Activated naive CD8-positive, alpha-beta T cell treated with anti-CD3 and anti-CD28 coated beads, Interleukin-2, amount 10 ng/mL, durations not matched to agents 7 days and 5 days (primary cell): ENCODE measurements at places on chromosomes 7 and 10.

GRCh38 chr7:18778594-18778993 is 283.0 kb downstream of the HDAC9 start:
- H3K27me3 ChIP-seq: no peaks in the 10 kb centered on the region
- H3K4me1 ChIP-seq: no peaks in the 10 kb centered on the region
- no peaks in the 10 kb centered on the region for H3K36me3 ChIP-seq
- H3K4me3 ChIP-seq: no peak overlapping the region

- no peaks in the 10 kb centered on the region for H3K36me3 ChIP-seq
- no peaks in the 10 kb centered on the region for H3K4me1 ChIP-seq
- no peak overlapping the region for H3K27ac ChIP-seq
These were observed 594.2 kb upstream of the NRG3 start for GRCh38 chr10:81280497-81281479.

DNA sequence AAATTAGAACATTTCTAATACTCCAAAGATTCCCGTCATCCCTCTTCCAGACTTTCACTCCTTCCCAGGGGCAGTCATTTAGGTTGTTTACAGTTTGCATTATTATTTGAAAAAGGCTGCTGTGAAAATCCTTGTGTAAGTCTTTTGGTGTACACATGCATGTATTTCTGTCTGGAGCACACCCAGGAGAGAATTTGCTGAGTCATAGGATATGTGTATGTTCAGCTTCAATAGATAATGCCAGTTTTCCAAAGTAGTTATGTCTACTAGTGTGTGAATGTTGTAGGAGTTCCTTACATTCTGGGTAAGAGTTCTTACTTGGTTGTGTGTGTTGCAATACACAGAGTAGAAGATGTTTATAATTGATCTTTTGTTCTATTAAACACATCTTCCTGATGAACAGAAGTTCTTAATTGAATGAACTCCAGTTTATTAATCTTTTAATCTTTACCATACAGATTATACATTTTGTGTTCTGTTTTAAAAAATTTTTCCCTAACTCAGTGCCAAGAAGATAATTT is 25.3 kb downstream of the CROT start:
- peaks cover 6% of the 10 kb centered on the region for H3K4me1 ChIP-seq
- H3K36me3 ChIP-seq: peaks cover 13% of the 10 kb centered on the region
- no peak for DNase-seq
- no peaks in the 10 kb centered on the region for H3K27me3 ChIP-seq

GRCh38 chr7:22123139-22123538 is 177.4 kb upstream of the CDCA7L start:
- H3K27me3 ChIP-seq: peaks cover 5% of the 10 kb centered on the region
- H3K4me3 ChIP-seq: no peak overlapping the region
- H3K4me1 ChIP-seq: peaks cover 12% of the 10 kb centered on the region
- DNase-seq: no peak
- H3K27ac ChIP-seq: no peak overlapping the region
- H3K36me3 ChIP-seq: no peaks in the 10 kb centered on the region

- no peak overlapping the region for H3K4me3 ChIP-seq
- H3K27me3 ChIP-seq: peaks cover 13% of the 10 kb centered on the region
- no peaks in the 10 kb centered on the region for H3K36me3 ChIP-seq
- no peak overlapping the region for H3K27ac ChIP-seq
- no peak for DNase-seq
- no peaks in the 10 kb centered on the region for H3K4me1 ChIP-seq
These were observed 146.2 kb downstream of the WDR37 start for GRCh38 chr10:1202343-1202742.

GRCh38 chr7:156327916-156328315 is 312.7 kb upstream of the RNF32 start:
- H3K4me1 ChIP-seq: no peaks in the 10 kb centered on the region
- no peak overlapping the region for H3K27ac ChIP-seq
- no peak overlapping the region for H3K4me3 ChIP-seq
- H3K27me3 ChIP-seq: peaks cover 2% of the 10 kb centered on the region
- no peak for DNase-seq

- no peak overlapping the region for H3K27ac ChIP-seq
- H3K4me1 ChIP-seq: no peaks in the 10 kb centered on the region
- H3K27me3 ChIP-seq: no peaks in the 10 kb centered on the region
- DNase-seq: no peak
- H3K4me3 ChIP-seq: no peak overlapping the region
- no peaks in the 10 kb centered on the region for H3K36me3 ChIP-seq
These were observed 92.8 kb downstream of the DOCK1 start for GRCh38 chr10:126997801-126998590.

GRCh38 chr10:131755200-131755599 is 145.6 kb upstream of the PPP2R2D start:
- H3K27me3 ChIP-seq: no peaks in the 10 kb centered on the region
- no peak overlapping the region for H3K27ac ChIP-seq
- no peaks in the 10 kb centered on the region for H3K36me3 ChIP-seq
- H3K4me3 ChIP-seq: no peak overlapping the region
- no peak for DNase-seq
- no peaks in the 10 kb centered on the region for H3K4me1 ChIP-seq

- no peaks in the 10 kb centered on the region for H3K36me3 ChIP-seq
- H3K27me3 ChIP-seq: no peaks in the 10 kb centered on the region
- no peak overlapping the region for H3K27ac ChIP-seq
- no peaks in the 10 kb centered on the region for H3K4me1 ChIP-seq
- H3K4me3 ChIP-seq: no peak overlapping the region
These were observed 21.8 kb downstream of the DPYSL4 start for GRCh38 chr10:132208462-132209050.
